ENCODE measurements at places on chromosomes 11 and 22.
A peak's percentile ranks its signal among the peaks of the same experiment; 100 is the strongest.

GRCh38 chr22:36874736-36875135 is 13.9 kb downstream of the NCF4 start:
- DNase-seq = no peak

DNA sequence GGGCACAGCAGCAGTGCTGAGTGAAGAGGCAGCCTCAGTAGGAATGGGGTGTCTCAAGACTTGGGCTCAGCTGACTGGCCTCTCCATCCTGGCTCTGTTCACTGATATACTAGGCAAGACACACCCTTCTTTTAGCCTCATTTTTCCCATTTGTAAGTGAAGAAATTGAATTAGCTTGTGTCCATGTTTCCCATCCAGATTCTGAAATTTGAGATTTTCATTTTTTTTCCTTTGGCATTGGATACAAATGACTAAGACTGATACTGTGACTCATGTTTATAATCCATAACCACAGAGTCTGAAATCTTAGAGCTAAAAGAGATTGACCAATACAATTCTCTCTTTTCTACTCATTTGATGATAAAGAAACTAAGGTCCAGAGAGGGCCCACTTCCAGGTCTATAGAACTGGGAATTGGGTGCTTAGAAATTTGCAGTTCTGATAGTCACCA is 110.9 kb downstream of the KCNC1 start:
- DNase-seq = no peak

DNA sequence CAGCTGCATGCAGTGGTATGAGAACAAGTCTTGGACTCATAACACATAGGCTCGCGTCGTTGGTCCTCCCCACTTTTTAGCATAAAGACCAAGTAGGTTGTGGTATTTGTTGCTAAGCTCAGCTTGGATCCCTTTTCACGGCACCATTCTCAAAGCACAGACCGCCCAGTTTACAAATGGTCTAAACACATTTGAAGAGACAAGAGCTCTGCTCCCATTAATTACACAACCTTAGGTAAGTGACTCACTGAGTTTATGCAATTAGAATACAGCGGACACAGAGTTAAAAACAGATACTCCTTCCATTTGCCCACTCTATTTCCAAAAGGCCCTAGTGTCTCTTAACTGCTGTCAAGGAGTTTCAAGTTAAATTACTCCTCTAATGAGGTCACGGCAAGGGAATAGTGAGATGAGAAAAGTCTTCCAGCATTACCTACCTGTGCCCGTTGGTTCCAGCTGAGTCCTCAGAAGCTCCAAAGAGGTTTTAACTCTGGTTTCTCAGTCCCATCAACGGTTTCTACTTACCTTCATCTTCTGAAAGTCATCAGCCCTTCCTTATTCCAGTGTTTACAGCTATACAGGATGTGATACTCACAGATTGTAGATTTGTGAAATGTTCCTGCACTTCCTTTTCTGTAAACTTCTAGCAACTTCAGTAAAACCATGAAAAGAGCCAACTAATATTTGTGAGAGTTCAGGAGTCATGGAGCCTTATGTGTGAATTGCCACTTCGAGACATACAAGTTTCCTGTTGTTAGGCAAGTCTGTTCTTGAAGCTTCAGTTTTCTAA is at the start of gene MS4A6A:
Gene MS4A6A (minus strand): TSS at position 543 of the 790 bp plus-strand sequence. CDS start 1,356 bp downstream, outside the sequence.
- no peak for DNase-seq

GRCh38 chr11:68447015-68447801 is 13.3 kb upstream of the PPP6R3 start:
- peak; percentile 82 for DNase-seq

DNA sequence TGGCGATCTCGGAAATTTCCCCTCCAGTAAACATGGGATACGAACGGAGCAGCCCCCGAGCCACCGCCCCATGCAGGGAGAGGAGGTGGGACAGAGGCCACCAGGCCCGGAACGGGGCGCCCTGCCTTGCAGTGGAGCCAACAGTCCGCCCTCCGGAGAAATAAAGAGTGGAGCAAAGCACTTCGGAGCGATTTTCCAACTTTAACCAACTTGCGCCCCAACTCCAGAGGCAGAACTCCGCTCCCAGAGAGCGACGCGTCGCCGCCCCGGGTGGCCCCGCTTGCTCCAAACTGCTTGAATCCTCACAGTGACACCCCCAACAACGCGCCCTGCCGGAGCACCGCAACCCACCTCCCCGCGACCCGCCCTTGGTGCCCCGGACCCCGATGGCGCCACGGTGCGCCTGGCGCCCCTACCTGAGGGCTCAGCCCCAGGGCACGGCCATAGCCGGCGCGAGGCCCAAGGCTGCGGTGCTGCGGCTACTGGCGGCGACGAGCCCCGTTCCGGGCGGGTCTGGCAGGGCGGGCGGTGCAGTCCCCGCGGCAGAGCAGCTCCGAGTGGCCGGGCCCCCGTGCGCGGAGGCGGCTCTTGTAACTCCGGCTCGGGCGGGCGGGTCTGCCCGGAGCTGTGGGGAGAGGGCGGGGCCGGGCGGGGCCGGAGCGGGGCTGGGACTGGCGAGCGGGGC is at the start of gene AHNAK:
Gene AHNAK (minus strand): TSS at position 563 of the 685 bp plus-strand sequence. CDS start 10,708 bp downstream, outside the sequence.
- DNase-seq = peak; percentile 85

GRCh38 chr22:33920197-33920540 is at the start of gene LARGE1:
LARGE1 (minus strand) TSS chr22:33920476.
- no peak for DNase-seq

- DNase-seq = no peak
These were observed 12.1 kb downstream of the TRIM51 start for GRCh38 chr11:55895216-55895615.

- DNase-seq = no peak
These were observed 6.4 kb downstream of the MUC5AC start for GRCh38 chr11:1163911-1164735.

DNA sequence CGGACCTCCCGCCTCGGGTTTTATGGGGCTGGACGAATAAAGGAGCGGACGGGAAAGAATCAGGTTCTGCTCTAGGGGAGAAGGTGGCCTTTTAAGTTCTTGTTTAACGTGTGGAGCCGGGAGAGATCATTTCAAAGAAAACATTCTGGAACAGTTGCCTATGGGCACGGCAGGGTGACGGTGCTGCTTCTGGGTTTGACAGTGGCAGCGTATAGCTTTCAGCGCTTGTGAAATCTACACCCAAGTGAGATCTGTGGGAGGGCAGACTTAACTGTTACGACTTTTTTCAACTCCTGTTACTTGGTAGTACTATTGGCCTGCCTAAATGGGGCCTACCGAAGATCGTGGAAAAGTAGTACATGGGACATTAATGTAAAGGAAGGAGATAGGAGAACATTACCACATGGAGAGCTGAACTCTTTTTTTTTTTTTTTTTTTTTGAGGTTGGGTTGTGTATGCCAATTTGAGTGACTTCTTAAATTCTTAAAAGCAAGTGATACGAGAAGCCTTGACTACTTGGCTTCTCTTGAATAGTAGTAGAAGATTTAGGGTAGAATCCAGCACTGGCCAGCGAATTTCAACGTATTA is 743 bp downstream of the USP47 start:
- DNase-seq = peak; percentile 75

DNA sequence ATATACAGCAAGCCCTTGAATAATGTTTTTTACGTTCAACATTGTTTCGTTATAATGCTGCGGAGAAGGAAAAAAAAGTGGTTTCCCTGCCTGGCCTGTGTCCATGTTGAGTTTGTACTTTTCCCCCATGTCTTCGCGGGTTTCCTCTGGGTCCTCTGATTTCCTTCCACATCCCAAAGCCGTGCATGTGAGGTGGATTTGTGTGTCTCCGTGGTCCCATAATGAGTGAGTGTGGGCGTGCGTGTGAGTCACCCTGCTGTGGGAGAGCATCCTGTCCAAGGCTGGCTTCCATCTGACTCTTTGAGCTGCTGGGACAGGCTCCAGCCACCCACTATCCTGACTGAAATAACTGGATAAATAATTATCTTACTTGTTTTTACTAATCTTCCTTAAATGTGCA is 29.6 kb upstream of the SNX19 start:
- DNase-seq = no peak

DNA sequence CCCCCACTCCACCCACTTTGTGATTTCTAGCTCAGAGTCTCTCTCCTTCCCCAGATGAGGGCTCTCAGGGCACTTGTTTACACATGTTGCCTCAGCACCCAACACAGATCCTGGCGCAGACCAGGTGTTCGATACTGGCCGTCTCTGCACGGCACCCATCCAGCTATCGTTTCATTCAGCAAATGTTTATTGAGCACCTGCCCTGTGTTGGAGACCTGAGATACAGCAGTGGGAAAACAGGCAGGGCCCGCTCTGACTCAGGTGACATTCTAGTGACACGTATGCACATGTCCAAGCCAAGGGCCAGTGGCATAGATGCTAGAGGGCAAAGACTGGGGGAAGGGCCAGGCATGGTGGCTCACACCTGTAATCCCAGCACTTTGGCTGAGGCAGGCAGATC is 71.9 kb downstream of the NFAM1 start:
- no peak for DNase-seq

GRCh38 chr11:10646005-10646404 is 47.5 kb downstream of the IRAG1 start:
- DNase-seq = no peak

- no peak for DNase-seq
These were observed 40.6 kb downstream of the RELT start for GRCh38 chr11:73416786-73417185.

- DNase-seq = no peak
These were observed 41.4 kb upstream of the CREB3L1 start for GRCh38 chr11:46235777-46236688.

GRCh38 chr22:50218996-50219727 is 18.4 kb downstream of the SELENOO start:
- DNase-seq = no peak

GRCh38 chr11:17683377-17684161 is 35.8 kb upstream of the MYOD1 start:
- DNase-seq = no peak

- no peak for DNase-seq
These were observed 2.1 kb upstream of the ANAPC15 start for GRCh38 chr11:72114570-72114969.

Measured in CD4-positive, alpha-beta T cell treated with Interferon alpha-2 for 1 hour (primary cell).